ENCODE measurements at places on chromosomes 16 and 17.

DNA sequence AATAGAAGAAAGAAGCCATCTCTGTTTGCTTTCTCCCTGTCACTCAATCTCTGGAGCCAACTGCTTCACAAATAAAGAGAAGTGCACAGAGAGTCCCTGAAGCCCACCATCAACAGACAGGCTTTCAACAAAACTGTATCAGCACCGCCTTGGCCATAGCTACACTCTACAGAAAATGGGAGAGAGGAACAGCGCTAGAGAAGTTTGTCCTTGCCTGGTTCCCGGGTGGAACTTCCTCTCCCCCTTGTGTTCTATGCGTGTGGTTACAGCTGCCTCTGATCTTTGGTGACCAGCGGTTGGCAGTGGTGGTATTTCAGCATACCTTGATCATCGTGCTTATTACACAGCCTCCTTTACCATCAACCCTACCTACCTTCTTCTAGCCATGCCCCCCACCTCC lies 91.4 kb upstream of the CCL2 start:
- no peak for DNase-seq

GRCh38 chr17:75447951-75448856 lies 8.2 kb upstream of the TMEM94 start:
- DNase-seq, result no peak

GRCh38 chr16:51113236-51114125 lies 37.6 kb downstream of the SALL1 start:
- DNase-seq, result no peak

DNA sequence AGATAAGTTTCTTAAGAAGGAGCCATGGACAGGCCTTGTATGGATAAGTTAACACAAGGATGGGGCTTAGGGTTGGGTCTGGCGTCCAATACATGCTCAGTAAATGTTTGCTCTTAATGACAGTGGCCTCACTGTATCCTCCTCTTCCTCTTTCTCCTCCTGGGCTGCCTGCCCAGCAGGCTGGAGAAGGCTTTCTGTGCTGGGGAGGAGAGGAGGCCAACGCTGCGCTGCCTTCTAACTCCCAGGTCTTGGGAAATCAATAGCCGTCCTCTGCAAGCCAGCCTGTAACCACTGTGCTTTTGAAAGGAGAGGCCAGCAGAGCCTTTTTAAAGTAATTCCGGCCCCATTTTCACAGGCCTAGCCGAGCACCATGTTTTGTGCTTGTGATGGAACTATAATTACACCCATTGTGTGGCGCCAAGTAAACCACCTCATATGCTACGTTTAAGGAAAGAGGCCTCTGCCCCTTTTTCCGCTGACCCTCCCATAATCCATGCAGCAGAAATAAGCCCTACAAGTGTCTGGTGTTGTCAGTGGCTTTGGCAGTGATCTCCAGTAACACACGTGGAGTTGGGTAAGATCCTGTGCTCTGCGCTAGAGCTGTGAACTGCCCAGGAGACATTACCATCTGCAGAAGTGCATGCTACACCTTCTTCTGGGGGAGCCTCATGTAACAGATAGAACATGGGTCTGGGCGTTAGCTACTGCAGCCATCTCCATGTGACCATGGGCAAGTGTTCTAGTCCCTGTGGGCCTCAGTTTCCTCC lies 368.2 kb downstream of the SNX29 start:
- no peak for DNase-seq

DNA sequence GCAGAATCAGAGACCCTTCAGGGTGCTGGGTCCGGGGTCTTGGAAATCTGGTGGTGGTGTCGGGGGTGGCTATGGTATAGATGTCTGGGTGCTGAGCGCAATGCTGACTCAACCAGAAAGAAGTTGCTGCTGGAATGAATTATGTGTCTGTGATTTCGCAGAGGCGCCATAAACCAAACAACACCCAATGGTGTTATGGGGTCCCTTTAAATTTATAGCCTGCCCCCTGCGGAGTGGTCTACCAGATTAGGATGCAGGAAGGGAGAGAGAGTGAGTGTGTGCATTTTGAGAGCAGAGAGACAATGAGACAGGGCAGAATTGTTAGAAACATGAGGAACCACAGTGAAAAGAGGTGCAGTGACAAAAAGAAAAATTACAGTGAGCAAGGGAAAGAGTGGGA lies 100.7 kb upstream of the CDH11 start:
- DNase-seq, result no peak

DNA sequence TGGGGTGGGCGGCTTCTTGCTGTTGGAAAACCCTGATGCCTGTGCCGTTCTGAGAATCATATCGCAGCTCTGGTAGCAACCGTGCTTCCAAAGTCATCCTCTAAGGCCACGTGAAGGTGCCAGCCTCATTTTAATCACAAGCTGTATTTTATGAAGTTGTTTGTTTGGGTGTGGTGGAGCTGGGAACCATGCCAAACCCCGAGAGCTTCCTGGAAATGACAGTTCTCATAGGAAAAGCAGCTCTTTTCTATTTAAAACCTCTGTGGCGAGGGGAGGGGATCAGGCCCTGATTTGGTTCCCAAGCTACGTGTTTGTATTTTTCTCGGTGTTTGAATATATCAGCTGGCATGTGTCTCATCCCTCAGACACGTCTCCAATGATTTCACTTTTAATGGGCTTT lies 21.7 kb downstream of the KNOP1 start:
- DNase-seq, result peak; percentile 42

- DNase-seq, result no peak
Observed at GRCh38 chr17:81080019-81080418, 45.1 kb downstream of the BAIAP2 start.

DNA sequence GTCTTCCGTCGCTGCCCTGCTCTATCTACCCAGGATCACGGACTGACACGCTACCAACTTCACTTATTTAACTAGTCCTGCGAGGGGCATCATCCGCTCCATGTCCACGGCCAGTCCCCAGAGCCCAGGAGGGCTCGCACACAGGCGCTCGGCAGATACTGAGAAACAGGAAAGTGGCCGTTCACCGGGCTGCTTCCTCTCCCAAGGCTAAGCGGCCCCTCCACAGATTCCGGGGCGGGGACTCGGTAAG lies 388 bp downstream of the OXLD1 start:
- DNase-seq, result no peak

GRCh38 chr16:84683691-84684591 lies 15.9 kb upstream of the USP10 start:
- no peak for DNase-seq

GRCh38 chr17:17372856-17373520 lies 69.8 kb downstream of the NT5M start:
- DNase-seq, result no peak

DNA sequence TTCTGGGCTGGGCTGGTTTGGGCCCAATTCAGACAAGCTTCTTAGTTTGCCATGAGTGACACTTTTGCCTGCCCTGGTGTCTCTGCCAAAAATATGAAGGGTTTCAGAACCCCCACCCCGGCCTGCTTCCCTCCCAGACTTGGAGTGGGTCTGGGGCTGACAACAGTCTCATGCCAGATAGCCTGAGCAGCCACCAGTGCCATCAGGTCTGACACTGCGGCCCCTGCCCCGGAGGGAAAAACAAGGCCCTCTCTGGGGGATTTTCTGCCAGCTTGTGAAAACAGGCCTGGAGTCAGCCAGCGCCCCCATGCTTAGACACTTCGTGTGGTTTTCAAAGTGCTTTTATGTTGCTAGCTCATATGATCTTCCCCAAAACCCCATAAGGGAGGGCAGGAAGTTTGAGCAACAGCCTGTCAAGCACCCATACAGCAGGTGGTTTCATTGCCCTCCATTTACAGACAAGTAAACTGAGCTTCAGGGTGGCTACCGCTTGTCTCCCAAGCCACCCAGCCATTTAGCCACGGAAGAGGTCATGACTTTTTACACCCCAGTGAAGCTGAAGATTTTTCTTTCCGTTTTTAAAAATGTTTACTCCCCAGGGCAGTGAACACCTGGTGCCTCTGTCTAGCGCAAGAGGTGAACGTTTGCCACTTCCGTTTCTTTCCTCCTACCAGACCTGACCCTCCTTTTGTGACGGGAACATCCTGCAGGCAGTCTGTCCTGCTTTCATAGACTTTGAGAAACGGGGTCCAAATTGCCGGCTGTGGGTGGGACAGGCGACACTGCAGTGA lies 300.6 kb downstream of the SEC14L1 start:
- peak; percentile 60 for DNase-seq

DNA sequence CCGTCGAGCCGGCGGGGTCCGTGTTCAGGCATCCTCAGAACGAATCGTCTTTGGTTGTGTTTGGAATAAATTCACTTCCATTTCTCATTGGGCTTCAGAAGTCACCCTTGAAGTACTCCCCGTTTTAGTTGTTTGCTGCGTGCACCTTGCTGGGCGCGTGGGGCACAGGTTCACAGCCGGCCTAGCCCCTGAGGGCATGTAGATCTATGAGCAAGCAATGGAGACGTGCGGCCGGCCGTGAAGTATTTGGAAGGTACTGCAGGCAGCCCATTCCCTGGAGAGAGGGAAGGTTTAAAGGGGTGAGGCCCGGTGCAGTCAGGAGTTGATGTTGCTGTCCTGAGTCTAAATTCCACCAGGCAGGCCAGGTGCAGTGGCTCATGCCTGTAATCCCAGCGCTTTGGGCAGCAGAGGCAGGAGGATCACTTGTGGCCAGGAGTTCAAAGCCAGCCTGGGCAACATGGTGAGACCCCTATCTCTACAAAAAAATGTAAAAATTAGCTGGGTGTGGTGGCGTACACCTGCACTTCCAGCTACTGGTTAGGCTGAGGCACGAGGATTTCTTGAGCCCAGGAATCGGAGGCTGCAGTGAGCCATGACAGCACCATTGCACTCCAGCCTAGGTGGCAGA lies 714 bp downstream of the ACSF3 start:
- DNase-seq, result no peak

- DNase-seq, result no peak
Observed at GRCh38 chr17:40448639-40449261, 5.5 kb downstream of the IGFBP4 start.

- no peak for DNase-seq
Observed at GRCh38 chr17:78105101-78105500, 23.5 kb downstream of the TMC6 start.

All from NCI-H446 treated with DMSO at 0.1 percent for 48 hours (cell line).